Cortex of kidney (tissue), 1 donor: ENCODE measurements at places on chromosomes 5 and 9.

- no peak for DNase-seq
Observed at GRCh38 chr5:10743526-10743925, 17.5 kb downstream of the DAP start.

DNA sequence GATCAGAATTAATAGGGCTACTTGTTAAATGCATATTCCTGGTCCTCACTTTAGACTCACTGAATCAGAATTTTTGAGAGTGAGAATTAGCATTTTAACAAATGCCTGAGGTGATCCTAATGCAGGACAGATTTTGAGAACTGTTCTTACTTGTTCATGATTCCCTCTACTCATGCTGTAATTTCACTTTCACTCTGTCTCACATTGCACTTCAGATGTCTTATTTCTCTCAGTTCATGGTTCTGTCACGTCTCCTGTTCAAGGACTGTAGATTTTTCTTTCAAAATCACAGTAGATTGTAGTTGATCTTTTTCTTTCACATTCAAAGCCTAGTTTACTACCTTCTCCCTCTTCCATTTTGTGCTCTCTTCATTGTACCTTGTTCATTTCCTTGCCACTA lies 54.3 kb downstream of the ADGRV1 start:
- no peak for DNase-seq

DNA sequence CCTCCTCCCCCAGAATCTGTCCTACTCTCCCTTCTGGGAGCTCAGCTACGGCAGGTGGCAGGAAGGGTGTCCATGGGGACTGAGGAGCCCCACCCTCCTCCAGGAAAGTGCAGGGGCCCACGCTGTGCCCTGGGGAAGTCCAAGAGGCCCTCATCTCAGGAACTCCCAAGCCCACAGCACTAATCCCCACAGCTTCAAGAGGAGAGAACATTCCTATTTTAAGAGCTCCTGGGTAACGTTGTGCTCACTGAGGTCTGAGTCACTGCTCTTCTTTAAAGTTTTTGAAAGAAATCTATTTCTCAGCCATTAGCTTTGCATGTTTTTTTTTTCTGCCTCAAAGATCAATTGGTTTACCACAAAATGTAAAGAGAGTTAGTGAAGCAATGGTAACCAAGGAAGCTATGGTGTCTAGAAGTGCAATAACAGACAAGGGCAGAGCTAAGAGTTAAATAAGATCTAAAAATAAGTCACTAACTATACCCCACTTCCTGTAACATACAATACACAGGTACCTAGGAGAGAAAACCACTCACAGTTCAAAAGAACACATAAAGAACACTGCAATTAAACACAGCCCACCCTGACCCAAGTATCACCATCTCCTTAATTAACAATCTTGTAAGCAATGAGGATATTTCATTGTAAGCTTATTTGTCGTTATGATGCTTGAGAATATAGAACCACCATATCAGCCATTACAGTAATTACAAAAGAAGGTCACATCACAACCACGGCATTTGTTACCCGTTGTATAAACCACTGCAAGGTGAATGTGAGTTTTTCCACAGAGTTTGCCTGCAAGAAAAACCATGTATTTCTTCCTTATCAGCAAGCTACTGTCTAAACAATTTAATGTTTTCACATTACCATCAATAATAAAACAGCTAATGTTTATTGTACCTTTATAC lies 382.3 kb upstream of the SLC30A5 start:
- DNase-seq: no peak

DNA sequence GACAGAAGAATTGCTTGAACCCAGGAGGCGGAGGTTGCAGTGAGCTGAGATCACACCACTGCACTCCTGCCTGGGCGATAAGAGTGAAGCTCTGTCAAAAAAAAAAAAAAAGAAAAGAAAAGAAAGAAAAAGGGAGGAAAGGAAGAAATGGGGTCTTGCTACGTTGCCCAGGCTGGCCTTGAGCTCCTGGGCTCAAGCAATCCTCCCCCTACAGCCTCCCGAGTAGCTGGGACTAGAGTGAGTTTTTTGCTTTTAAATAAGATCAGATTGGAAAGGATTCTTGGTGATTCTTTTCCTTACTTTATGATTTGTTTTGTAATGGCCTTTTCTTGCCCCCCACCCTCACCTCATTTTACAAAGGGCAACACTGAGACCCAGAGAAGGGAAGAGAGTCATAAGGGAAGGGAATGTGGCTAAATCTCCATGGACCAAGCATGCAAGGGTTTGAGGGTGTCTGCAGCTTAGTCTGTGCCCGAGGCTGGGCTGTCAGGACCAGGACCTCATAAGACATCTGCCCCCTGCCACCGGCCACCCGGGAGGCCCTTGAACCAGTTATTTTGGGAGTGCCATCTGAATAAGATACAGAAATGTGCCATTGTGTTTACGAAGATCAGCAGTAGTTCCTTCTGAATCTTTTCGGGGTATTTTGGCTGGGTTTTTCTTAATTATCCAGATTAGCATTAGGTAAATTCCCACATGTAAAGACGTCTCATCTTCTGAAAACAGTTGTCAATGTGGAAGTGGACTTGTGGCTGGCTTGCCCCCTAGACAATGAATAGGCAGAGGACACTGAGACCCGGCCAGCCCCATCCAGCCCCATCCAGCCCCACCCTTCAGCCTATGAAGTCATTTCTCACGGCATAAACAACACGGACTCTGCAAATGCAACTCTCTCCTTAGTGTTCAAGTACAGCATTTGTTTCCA lies 44.5 kb upstream of the GRHPR start:
- DNase-seq: no peak

DNA sequence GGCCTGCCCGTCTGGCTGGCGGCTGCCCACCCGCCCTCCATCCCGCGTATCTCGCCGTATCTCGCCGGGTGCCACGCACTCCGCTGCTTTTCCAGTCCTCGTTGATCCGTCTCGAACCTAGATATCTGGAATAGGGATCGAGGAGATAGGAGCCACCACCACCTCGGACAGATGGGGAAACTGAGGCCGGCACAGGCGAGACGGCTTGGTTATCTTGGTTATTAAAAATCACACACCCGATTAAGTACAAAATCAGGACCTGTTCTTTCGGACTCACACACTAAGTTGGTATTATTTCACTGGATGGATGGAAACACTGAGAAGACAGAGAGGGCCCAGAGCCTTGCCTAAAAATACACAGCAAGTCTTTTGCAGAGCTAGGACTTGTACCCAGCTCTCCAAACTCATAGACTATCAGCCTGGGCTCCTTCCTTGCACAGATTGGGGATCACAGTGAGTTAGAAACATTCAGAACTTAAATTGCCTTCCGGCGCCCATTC lies 678 bp downstream of the SLC26A2 start:
- DNase-seq: no peak

DNA sequence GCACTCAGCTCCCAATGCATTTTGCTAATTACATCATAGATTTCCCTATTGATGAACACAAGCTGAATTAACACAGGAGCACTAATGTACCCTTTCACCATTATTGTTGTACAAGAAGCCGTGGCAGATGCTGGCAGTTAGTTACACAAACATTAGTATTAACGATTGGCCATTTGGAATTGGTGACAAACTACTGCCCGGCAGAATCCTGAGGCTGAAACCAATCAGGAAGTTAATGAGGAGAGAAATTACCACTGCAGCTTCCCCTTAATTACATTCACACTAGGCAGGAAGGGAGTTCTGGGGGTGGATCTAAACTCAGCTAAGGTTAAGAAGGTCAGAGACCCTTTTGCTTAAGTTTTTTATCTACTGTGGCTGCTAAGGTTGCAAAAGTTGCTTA lies 9.6 kb upstream of the DMRT3 start:
- no peak for DNase-seq

DNA sequence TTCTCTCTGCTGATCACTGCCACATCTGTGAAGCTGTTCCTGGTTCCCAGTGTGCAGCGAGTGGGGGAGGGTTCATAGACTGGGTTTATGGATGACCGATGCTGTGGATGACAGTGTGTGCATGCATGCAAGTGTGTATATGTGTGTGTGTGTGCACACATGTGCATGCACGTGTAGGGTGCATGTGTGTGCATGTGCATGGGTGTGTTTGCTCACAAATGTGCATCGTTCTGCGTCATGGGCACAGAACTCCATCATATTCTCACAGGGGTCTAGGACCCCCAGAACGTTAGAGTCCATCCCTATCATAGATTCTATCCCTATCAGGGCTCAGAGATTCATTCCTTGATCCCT lies 134.0 kb downstream of the PHF2 start:
- DNase-seq: no peak

DNA sequence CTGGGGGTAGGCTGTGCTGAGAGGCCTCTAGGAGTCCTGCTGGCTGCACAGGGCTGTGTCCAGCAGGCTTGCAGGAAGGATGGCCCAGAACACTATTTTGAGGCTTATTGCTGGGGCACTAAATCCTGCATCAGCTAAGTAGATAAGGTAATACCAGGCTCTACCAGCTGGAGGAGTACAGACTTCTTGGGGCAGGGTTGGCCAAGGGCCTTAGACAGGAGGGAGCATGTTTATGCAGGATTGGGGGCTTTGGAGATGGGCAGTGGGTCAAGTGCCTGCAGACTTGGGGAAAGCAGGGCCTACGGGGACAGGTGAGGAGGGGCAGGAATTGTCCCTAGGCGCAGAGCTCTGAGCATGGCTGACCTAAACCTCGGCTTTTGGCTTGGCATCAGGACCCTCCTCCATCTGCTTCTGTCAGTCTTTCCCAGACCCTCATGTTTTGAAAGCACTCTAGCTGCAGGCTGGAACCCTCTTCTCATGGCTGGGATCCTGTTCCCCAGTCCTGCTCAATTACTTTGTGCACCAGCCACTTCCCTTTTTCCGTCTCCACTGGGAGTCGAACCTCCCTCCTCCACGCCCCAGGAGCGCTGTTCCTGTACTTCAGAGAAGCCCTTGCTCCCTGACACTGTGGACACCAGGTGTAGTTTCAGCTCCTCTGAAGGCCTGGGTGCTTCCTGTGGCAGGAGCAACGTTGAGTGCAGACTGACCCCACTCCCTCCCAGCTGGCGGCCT lies 61.0 kb upstream of the SPTLC1 start:
- no peak for DNase-seq

GRCh38 chr9:85163415-85163814 lies 493.9 kb downstream of the NTRK2 start:
- DNase-seq: no peak

GRCh38 chr5:96657068-96657467 lies 5.1 kb upstream of the CAST start:
- DNase-seq: no peak

GRCh38 chr5:178624631-178625546 lies 2.0 kb downstream of the CLK4 start:
- no peak for DNase-seq

DNA sequence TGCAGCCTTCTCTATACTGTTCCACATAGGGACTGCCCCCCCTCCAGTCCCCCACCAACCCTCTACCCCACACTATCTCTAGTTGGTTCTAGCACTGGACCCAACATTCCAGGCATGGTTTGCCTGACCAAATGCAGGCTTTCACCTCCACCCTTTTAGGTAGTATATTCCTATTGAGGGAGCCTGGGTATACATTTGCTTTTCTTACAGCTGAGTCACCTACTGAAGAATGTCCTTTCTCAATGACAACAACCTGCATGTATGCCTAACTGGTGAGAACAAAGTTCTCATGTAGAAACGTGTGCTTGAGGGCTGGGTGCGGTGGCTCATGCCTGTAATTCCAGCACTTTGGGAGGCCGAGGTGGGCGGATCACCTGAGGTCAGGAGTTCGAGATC lies 8.2 kb downstream of the TNIP1 start:
- DNase-seq: no peak

DNA sequence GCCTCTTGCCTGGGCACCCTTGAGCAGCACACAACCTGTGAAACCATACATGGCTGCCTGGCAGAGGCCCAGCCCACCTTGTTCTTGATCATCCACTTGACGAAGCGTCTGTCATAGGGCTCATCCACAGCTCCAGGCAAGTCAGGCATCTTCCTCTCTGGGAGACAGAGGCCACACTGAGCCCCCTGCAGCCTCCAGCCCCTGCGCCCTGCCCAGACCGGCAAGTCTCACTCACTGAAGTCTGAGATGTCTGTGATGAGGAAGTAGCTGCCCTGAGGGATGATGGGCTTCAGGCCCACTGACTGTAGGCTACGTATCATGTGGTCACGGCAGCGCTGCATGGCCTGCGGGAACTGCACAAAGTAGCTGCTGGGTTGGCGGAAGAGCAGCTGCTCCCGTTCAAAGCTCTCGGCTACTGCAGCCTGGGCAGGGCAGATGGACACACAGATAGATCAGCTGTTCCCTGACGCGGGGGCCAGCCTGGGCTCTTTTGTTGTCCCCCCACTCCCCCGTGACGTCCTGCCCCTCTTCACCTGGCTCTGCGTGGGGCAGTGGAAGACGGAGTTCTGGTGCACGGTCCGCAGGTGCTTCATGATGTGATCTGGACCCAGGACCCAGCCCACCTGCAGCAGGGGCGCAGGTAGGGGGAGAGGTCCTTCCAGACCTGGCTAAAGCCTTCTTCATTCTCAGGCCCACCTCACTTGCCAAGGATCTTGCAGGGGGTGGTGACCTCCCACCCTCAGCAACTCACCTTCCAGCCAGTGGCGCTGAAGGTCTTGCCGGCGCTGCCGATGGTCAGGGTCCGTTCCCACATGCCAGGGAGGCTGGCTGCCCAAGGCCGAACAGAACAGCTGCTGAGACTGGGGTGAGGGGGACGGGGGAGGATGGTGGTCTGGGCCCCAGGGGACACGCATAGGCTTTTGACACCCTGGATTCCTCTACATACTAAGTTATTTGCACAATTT lies 5.9 kb upstream of the SPOUT1 start:
- DNase-seq: no peak

DNA sequence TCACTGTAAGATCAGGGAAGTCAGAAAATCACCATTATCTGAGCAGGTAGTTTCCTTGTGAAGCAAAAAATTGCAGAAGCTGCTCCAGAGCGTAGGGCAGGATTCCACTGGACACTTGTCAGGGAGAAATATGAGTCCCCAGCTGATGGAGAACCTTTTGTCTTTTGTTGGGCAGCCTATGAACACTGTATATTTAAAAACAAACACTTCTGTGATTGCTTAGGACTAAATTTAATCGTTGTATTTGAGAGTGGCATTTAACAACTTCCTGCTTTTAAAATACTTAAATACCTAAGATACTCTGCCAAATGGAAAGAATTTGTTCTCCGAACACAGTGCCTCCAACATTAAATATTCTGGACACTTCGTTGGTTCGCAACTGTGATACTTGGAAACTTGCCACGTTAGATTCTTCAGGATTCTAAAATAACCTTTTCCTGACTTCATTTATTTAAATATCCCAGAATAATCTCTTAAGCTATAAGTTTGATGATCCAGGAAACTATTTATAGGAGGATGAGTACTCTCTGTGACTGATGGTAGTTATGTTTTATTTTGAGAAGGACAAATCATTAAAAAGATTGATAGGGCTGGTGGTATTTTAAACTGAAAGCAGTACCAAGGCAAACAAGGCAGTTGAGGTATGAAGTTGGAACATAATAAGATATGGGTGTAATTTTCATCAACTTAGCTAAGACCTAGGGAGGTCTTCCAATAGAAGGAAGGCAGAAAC lies 2.7 kb upstream of the HSPA4 start:
- DNase-seq: no peak

- DNase-seq: no peak
Observed at GRCh38 chr5:55747778-55748318, 10.0 kb downstream of the DDX4 start.
